Anterior cingulate cortex (tissue), 58 donors: ENCODE measurements at places on chromosomes 7 and 10.

DNA sequence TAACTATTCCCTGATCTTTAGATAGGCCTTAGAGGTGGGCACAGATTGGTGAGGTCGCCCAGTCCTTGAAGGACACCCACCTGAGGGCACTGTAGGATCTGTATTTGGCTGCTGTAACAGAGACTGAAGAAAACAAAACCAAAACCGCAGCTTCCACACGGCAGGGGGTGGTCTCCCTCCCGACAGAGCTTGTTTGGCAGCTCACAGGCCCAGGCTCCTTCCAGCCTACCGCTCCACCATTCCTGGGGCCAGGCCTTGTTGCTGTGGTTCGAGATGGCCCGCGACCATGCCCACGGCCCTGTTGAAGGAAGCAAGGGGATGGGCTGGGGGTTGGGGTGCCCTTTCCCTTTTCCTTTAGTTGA lies 30.4 kb downstream of the ZNF783 start:
- DNase-seq, result no peak

GRCh38 chr10:43409385-43410109 lies 561 bp upstream of the HNRNPF start:
- DNase-seq, result no peak

DNA sequence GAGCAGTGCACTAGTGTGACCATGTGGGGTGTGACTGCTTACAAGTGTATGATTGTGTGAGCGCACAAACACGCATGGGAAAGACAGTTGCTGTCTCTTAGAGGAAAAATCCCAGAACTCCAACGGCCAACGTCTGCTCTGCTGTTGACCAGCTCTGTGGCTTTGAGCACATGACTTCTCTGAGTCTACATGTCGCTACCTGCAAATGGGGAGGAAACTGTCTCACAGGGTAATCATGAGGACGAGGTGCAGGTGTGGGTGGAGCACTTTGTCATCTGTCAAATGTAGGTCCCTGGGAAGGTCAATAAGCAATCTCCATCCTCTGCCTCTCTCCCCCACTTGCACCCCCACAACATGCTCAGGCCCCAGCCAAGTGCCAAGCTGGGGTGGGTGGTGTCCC lies 31.2 kb upstream of the TLX1 start:
- DNase-seq, result no peak

DNA sequence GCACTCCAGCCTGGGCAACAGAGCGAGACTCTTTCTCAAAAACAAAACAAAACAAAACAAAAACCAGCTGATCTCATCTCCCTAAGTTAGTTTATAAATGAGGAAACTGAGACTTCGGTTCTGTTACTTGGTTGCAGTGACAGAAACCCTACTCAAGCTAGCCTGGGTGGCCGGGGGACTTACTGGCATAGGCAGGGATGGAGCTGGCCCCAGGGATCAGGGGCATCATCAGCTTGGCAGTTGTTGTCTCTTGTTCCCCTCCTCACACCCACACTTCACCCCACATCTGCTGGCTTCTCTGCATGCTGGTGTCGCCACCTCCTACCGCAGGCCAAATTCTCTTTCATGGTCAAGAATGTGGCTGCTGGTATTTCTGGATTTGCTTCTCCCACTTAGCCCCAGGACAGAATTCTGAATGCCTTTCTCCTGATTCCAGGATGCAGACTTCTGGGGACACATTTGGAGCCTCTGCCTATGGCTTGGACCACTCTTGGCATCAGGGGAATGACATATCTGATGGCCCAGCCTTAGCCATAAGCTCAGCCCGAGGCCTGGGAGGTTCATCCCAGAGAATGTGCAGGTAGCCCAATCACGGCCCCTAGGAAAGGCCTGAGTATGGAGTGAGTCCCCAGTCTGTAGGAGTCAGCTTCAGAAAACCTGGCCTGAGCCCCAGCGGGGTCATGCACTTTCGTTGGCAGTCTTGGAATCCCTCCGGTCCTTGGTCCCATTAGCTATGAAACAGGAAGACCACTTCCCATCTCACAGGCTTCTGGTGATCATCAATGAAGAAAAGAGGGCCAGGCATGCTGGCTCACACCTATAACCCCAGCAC lies 41.6 kb upstream of the CTBP2 start:
- no peak for DNase-seq

DNA sequence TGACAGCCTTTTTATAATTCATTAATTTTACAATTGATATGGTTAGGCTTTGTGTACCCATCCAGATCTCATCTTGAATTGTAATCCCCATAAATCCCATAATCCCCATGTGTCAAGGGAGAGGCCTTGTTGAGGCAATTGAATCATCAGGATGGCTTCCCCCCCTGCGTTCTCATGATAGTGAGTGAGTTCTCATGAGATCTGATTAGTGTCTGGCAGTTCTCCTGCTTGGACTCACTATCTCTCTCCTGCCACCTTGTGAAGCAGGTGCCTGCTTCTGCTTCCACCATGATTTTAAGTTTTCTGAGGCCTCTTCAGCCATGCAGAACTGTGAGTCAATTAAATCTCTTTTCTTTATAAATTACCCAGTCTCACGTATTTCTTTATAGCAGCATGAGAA lies 165.7 kb upstream of the GNAI1 start:
- DNase-seq, result no peak

- DNase-seq, result no peak
Measured at GRCh38 chr10:104417637-104418292, 64.1 kb downstream of the CFAP58 start.

GRCh38 chr7:3482147-3482921 lies 181.3 kb downstream of the SDK1 start:
- no peak for DNase-seq

GRCh38 chr10:32068569-32068968 lies 12.3 kb upstream of the KIF5B start:
- no peak for DNase-seq

GRCh38 chr7:79452495-79453265 lies 787 bp downstream of the MAGI2 start:
- DNase-seq, result peak; percentile 17

- no peak for DNase-seq
Measured at GRCh38 chr7:28550580-28551186, 138.4 kb downstream of the CREB5 start.

DNA sequence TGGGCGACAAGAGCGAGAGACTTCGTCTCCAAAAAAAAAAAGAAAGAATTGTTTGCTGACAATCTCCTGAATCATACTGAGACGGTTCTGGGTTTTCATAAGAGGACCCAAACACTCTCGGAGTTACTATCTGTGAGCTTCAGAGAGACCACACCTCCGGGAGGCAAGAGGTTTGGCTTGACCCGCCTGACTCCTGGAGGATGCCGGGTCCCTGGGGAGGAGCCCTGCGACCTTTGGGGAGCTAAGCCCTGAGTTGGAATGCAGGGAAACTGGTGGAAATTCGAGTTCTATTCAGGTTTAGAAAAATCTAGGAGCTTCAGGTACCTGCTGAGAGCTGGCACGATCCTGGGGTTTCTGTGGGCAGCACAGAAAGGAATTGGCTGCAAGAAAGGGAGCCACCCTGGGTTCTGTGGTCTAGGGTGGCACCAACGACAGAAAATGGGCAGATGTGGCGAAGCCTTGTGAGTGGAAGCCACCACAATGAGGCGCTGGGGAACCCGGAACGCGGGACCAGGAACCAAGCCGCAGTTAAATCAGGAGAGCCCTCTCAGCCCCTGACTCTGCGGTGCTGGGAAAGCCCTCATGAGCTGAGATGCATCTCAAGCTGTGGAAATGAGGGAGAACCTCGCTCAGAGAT lies 21.9 kb upstream of the GATAD1 start:
- no peak for DNase-seq

DNA sequence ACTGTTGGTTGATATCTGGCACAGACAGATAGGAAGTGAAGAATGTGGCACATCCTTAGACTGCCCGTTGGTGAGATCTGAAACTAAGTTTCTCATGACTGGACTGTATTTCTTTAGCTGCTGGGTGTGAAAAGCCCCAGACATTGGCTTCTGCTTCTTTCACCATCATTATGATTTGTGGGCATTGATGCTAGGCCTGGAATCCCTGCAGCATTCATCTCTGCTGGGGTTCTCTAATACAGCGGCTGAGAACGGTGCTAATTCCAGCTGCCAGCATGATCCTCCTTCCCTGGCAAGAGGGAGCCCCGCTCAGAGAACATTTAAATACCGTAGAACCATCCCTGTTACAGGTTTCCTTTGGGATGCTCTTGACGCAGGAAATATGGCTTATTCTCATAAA lies 26.2 kb downstream of the RBM20 start:
- no peak for DNase-seq

DNA sequence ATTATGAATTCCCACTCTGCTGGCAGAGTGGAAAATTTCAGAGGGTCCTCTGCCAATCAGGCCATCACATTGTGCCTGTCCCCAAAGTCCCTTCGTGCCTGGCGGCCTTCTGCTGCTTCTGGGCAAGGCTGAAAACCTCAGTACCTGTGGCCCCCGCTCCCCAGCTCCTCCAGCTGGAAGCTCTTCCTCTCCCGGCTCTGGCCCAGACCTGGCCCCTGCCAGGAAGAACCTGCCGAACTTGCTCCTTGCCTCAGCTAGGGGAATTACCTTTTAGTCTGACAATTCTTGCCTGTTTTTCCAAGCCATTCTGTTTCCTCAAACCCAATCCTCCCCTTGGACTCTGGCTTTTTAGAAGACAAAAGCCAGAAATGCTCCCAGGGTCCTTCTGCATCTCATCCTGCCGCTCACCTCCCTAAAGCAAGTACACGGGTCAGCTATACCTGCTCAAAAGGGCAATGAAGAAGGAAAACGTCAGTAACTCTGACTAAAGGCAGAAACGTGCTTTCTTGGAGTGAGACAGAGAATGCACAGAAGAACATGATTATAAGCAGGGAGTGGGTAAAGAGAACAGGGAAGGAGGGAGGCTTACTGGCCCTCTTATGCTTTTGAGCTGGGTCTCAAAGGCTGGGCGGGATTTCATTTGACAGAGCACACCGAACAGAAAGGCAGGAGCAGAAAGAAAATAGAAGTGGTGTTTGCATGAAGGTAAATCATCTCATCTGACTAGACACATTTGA lies 28.1 kb upstream of the TRIL start:
- no peak for DNase-seq

DNA sequence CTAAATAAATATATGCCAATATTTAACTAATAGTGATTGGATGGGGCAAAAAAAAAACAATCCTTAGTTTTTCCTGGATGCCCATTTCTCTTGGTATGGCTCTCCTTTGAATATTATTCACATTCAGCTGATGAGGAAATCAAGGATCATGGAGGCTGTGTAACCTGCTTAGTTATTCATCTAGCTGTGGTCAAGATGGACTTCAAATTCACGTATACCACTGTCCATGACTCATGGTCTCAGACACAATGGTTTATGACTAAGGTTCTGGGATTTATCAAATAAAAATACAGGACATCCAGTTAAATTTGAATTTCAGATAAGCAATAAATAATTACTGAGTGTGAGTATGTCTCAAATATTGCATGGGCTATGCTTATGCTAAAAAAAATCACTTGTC lies 191.5 kb upstream of the CELF2 start:
- DNase-seq, result no peak

- DNase-seq, result no peak
Measured at GRCh38 chr10:126390324-126390723, 2.0 kb upstream of the ADAM12 start.

DNA sequence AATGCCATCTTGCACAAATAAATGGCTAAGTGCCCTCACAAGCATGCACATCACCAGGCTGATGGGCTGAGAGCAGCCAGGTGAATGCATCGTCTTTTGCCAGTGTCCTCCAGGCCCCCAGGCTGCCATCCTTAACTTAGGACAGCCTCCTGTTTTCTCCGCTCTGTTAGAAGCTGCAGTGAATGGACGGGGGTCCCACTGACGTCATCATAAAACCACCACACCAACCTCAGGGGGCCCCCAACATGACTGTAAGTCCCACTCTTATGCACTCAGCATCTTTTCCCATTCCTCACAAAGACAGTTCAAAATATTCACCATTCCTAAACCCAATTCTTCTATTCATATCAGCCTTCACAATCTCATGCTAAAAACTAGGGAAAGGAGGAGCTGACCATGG lies 34.4 kb downstream of the GLI3 start:
- DNase-seq, result no peak

- no peak for DNase-seq
Measured at GRCh38 chr7:38169847-38170246, 8.2 kb upstream of the STARD3NL start.

GRCh38 chr10:4767033-4767814 lies 58.8 kb upstream of the AKR1E2 start:
- DNase-seq, result no peak

DNA sequence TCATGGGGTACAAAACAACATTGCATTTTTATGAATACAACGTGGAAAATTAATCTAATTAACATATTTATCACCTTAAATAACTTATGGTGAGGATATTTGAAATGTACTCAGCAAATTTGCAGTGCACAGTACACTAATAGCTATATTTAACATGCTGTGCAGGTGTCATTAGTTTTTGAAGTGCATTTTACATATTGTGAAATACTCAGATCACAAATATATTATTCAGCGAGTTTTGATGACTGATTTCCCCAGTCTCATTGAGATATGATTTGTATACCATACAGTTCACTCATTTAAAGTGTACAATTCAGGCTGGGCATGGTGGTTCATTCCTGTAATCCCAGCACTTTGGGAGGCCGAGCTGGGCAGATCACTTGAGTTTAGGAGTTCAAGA lies 59.5 kb downstream of the TET1 start:
- no peak for DNase-seq

- no peak for DNase-seq
Measured at GRCh38 chr7:114842551-114843065, 79.3 kb upstream of the MDFIC start.

DNA sequence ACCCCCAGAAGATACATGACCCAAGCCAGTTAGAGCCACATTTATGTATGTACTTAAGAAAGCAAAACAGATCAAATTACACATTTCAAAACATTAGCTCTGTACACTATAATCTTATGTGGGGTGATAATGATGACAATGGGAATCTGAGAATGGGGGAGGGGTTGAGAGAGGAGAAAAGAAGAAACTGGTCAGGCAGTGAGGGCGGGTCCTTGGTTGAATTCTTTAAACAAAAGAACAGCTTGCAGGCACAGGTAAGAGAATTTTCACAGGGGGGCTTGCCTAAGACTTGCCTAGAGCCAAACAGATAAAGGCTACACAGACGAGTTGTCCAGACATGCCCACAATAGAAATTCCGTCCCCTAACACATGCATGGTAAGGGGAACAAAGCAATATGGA lies 76.8 kb upstream of the PTER start:
- DNase-seq, result no peak

DNA sequence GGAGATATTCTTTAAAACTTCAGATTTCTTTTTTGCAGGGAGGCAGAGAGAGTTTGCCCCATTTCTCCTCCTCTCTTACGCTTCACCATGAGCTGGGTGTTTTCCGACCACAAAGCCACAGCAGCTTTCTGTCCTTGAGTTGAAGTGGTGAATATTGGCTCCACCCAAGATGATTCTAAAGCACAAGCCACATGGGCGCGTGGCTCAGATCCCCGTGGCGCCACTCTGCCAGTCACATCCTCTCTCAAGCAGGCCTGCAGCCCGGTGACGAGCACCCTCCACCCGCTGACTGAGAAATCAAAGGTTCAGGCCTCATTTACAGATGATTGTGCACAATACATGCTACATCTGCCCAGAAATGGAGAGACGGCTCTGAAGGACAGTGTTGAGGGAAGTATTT lies 27.6 kb upstream of the RNF32 start:
- no peak for DNase-seq
